ENCODE measurements at places on chromosomes 6 and 20. TPM values are rescaled to one million over a fixed set of nuclear protein-coding genes. Genes with fewer than 3 reads are reported as not detected.
A peak's percentile ranks its signal among the peaks of the same experiment; 100 is the strongest.

The HLA-DRA gene
- 0.28 TPM for total RNA-seq

- H3K36me3 ChIP-seq, result no peaks in the 10 kb centered on the region
- no peak overlapping the region for H3K27ac ChIP-seq
- H3K27me3 ChIP-seq, result no peaks in the 10 kb centered on the region
- H3K4me1 ChIP-seq, result no peaks in the 10 kb centered on the region
- DNase-seq, result no peak
- H3K4me3 ChIP-seq, result no peak overlapping the region
These were observed 232.9 kb upstream of the SASH1 start for GRCh38 chr6:148109732-148110131.

The ZFP64 gene
- 26.3 TPM for total RNA-seq

The E2F1 gene
- total RNA-seq, result 6.7 TPM

GRCh38 chr6:63340351-63340750 lies 20.6 kb upstream of the LGSN start:
- H3K4me1 ChIP-seq, result no peaks in the 10 kb centered on the region
- no peak overlapping the region for H3K4me3 ChIP-seq
- peaks cover 1% of the 10 kb centered on the region for H3K27me3 ChIP-seq
- H3K27ac ChIP-seq, result no peak overlapping the region

DNA sequence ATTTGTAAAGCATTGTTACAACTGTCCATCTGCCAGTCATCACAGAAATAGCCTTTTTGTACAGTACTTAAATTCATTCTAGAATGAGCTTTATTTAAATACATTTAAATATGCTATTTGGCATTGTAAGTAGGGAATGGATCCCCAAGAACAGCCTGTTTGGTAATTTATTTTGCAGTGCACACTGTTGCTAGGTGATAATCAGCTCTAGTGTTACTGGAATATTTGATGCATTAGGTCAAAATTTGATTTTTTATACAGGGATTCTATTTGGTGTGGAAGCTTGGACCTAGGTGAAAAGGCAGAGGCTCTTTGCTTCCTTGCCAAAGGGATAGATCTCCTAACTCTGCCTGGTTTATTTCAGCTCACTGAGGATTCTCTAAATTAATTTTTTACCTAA lies 593.7 kb downstream of the EPM2A start:
- peaks cover 3% of the 10 kb centered on the region for H3K27me3 ChIP-seq
- no peaks in the 10 kb centered on the region for H3K36me3 ChIP-seq
- no peak for DNase-seq

DNA sequence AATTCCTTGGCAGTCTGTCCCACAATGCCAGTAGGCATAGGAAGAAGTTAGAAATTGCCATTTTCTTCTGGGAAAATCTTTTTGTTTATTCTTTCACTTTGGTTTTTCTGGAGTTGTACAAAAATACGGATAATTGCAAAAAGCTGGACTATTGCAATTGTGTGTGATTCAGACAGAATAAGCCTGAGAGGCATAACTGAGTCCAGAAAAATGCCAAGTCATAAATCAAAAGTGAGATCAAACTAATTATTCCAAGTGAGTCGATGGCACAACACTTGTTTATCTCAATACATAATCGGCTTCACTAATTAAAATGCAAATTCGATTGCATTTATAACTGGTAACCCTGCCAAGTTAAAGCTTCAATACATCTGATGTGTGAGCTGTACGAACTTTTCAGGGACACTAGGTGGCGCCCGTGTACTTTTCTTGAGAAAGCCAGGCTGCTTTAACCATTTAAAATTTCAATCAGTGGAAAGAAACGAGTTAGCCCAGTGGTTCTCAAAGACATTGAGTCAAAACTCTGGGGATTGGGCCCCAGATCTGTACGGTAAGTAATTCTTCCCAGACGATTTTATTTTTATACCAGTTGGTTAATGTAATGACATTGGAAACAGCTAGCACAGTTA lies 102.6 kb downstream of the LAMP5 start:
- H3K27ac ChIP-seq, result no peak overlapping the region
- no peaks in the 10 kb centered on the region for H3K27me3 ChIP-seq
- peak; percentile 50 for DNase-seq
- H3K4me1 ChIP-seq, result peaks cover under 1% of the 10 kb centered on the region

DNA sequence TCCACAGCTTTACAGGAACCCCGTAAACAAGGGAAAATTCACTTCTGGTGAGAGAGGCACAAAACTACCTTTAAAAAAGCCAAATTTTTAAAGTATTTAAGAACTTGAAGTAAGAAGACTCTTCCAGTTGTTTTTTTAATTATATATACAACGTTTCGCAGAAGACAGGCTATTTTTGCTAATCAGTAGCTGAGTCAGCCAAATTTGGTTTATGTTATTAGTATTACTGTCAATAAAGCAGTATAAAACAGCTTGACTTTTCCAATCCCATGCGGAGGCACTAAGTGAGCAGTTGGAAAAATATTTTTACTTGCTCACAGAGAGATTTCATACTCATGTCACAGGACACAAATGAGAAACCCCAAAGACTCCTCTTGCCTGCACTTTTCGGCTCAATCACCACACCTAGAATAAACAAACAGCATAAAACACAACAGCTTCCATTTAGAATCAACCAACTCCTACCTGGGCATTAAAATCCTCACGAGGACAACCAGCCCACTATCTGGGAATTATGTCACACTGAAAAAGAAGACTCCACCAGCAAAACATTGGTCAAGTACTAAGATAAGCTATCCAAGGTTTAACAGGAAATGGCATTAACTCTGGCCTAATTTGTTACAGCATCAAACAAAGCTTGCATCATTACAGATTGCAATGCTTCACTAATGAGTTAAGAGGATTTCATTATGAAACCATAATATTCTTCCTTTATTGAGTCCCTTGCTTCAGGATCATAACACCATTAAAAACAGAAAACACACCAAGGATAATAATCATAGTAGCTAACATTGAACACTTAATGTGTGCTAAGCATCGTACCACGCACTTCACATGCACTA lies 26.3 kb downstream of the ELOVL5 start:
- H3K27ac ChIP-seq, result peak overlapping the region; percentile 32
- no peak overlapping the region for H3K4me3 ChIP-seq
- DNase-seq, result no peak
- H3K4me1 ChIP-seq, result peaks cover 38% of the 10 kb centered on the region
- H3K27me3 ChIP-seq, result peaks cover 6% of the 10 kb centered on the region
- no peaks in the 10 kb centered on the region for H3K36me3 ChIP-seq

GRCh38 chr6:131867744-131868143 lies 59.9 kb downstream of the ENPP1 start:
- H3K4me1 ChIP-seq, result peaks cover 3% of the 10 kb centered on the region
- no peak overlapping the region for H3K4me3 ChIP-seq
- peaks cover 3% of the 10 kb centered on the region for H3K27me3 ChIP-seq
- no peak overlapping the region for H3K27ac ChIP-seq
- no peaks in the 10 kb centered on the region for H3K36me3 ChIP-seq

DNA sequence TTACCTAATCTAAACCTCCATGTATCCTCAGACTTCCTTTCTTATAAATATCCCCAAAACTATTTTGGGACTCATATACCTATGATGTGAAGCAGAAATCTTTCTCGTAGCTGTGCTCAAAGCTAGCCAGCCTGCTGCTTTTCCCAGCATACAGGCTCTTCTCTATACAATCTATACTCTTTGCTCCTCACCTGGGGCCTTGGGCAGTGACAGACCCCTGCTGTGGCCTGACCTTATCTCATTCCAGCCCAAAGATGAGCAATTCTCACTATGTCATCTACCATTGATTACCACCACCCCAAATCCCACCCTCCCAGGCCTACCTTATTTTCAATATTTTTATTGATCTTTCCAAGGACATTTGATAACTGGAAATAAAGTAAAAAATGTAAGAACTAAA lies 83.2 kb upstream of the FBXL4 start:
- peaks cover 9% of the 10 kb centered on the region for H3K36me3 ChIP-seq
- H3K4me3 ChIP-seq, result no peak overlapping the region

GRCh38 chr20:35171753-35172433 lies at the start of gene PROCR:
PROCR (plus strand) TSS chr20:35172072; CDS start chr20:35172155, 83 bp downstream.
- peaks cover 6% of the 10 kb centered on the region for H3K27me3 ChIP-seq
- H3K27ac ChIP-seq, result peak within 1 kb of the TSS; percentile 94
- peaks cover 51% of the 10 kb centered on the region for H3K4me1 ChIP-seq
- H3K36me3 ChIP-seq, result peaks cover 29% of the 10 kb centered on the region
- DNase-seq, result peak; percentile 73
- H3K4me3 ChIP-seq, result peak within 1 kb of the TSS; percentile 99

The HSPA1L gene
- total RNA-seq, result 0.82 TPM

DNA sequence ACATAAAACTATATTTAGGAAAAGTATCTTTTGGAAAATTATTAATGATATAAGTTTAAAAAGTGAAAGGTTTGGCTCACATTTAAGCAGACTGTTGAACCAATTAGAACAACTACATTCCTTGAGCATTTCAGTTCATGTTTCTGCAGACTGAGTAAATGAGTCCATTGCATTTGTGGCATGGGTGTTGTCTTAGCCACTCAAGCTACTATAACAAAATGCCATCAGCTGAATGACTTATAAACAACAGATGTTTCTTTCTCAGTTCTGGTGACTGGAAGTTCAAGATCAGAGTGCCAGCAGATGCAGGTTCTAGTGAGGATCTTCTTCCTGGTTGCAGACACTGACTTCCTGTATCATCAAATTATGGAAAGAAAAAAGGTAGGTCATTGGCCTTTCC lies 67.1 kb upstream of the SLC2A12 start:
- no peak for DNase-seq
- H3K27ac ChIP-seq, result no peak overlapping the region
- no peaks in the 10 kb centered on the region for H3K4me1 ChIP-seq
- no peak overlapping the region for H3K4me3 ChIP-seq

- H3K27ac ChIP-seq, result no peak overlapping the region
- no peak overlapping the region for H3K4me3 ChIP-seq
- H3K36me3 ChIP-seq, result peaks cover 3% of the 10 kb centered on the region
- H3K4me1 ChIP-seq, result peaks cover 27% of the 10 kb centered on the region
- DNase-seq, result no peak
These were observed 64.5 kb downstream of the REPS1 start for GRCh38 chr6:138923561-138923960.

DNA sequence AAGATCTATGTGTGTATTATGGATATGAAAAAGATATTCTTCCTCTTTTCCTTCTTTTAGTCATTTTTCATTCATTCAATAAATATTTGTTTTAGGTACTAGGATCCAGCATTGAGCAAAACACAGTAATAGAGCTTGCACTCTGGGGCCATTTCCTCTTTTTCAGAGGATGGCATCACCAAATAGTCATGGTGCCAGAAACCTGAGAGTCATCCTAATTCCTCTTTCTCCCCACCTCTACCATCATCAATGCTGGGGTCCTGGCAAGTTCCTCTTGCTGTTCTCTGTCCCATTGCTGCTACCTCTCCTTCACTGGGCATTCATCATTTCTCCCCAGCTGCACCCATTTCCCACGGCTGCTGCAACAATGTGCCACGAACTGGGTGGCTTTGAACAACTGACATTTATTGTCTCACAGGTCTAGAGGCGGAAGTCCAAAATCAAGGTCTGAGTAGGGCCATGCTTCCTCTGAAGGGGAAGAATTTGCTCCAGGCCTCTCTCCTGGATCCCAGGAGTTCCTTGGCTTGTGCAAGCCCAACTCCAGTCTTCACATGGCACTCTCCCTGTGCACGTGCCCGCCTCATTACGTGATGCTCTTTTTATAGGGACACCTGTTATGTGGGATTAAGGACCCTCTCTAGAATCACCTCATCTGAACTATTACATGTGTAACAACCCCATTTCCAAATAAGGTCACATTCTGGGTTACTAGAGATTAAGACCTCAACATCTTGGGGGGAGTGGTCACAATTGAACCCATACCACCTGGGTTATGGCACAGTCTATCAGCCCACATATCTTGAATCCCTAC lies 9.5 kb upstream of the IGF2R start:
- H3K27ac ChIP-seq, result no peak overlapping the region
- DNase-seq, result no peak
- no peaks in the 10 kb centered on the region for H3K27me3 ChIP-seq
- H3K4me1 ChIP-seq, result no peaks in the 10 kb centered on the region
- H3K36me3 ChIP-seq, result no peaks in the 10 kb centered on the region

The KCNS1 gene
- 0.10 TPM for total RNA-seq

DNA sequence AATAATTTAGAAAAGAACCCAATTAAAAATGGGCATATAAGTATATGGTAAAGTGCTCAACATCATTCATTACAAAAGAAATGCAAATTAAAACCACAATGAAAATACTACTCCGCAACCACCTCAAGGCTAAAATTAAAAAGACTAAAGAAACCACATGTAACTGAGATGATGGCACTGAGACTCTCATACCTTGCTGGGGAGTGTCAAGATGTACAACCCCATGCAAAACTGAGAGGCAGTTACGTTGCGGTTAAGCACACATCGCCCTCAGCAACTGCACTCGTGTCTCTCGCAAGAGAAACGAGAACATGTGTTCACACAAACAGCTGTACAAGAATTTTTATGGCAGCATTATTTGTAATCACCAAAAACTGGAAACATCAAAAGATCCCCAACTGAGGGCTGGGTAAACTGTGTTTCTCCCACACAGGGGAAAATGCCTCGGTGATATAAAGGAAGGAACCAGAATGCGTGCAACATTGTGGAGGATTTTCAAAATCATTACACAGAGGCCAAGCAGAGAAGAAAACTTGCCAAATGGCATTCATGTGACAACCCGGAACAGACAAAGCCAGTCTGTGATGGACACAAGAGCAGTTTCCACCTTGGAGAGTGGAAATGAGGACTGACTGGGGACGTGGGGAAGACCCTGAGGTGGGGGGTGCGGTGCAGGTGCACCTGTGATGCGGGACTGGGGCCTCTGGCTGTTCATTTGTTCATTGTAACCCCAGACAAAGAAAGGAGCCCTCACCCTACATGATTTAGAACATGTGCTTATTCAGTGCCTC lies 144.9 kb downstream of the WDR27 start:
- peaks cover 11% of the 10 kb centered on the region for H3K36me3 ChIP-seq
- no peak for DNase-seq
- H3K27ac ChIP-seq, result no peak overlapping the region
- H3K27me3 ChIP-seq, result peaks cover 3% of the 10 kb centered on the region

- H3K4me1 ChIP-seq, result no peaks in the 10 kb centered on the region
- no peaks in the 10 kb centered on the region for H3K27me3 ChIP-seq
- no peak overlapping the region for H3K27ac ChIP-seq
- H3K36me3 ChIP-seq, result peaks cover 8% of the 10 kb centered on the region
These were observed 7.5 kb downstream of the ESF1 start for GRCh38 chr20:13777171-13777601.

DNA sequence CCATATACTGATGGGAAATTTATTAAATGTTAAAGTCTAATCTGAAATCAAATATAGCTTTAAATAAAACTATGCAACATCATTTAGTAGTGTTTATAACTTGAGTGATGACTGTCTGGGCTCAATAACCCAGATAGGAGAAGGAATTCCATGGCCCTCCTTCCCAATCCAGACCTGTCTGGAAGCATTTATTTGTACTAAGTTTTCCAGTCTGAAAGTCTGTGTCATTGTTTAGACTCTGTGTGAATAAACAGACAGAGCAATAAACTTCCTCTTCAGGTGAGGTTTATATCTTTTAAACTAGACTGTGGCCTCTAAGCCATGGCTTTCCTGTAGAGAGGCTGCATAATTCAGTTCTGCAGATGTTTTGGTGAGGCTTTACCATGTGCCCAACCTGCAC lies 176.4 kb downstream of the SOX4 start:
- peaks cover 58% of the 10 kb centered on the region for H3K4me1 ChIP-seq
- H3K27ac ChIP-seq, result peak overlapping the region; percentile 58
- H3K27me3 ChIP-seq, result peaks cover 2% of the 10 kb centered on the region
- DNase-seq, result no peak
- H3K4me3 ChIP-seq, result no peak overlapping the region

The FKBP1C gene
- 1.0 TPM for total RNA-seq

GRCh38 chr20:3749689-3750531 lies 17.4 kb downstream of the HSPA12B start:
- H3K4me3 ChIP-seq, result no peak overlapping the region
- peak; percentile 80 for DNase-seq
- H3K4me1 ChIP-seq, result peaks cover 3% of the 10 kb centered on the region
- H3K27ac ChIP-seq, result no peak overlapping the region
- H3K27me3 ChIP-seq, result peaks cover 20% of the 10 kb centered on the region
